ENCODE measurements at places on chromosomes 5 and 9.

GRCh38 chr9:131801810-131802209 lies 61.9 kb upstream of the RAPGEF1 start:
- no peak for DNase-seq

- no peak for DNase-seq
Measured at GRCh38 chr5:125154301-125155110, 408.1 kb upstream of the ZNF608 start.

DNA sequence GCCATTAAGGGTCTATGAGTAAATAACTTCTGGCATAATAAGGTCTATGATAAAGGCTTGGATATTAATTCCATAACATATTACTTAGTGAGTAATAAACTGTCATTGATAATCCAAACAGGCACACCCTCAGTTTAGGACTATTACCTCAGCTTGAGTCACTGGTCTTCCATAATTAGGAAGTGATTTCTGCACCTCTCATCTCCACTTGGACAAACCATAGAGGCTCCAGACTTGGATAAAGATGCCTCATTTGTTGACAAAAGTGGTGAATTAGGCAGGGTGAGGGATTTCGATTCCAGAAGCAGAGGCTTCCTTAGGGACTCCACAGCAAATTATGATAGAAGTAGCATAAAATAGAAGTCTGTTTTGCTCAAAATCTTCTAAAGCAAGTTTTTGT lies 127.5 kb upstream of the MTAP start:
- no peak for DNase-seq

GRCh38 chr9:90642570-90643539 lies at the start of gene DIRAS2:
Gene DIRAS2 (minus strand): TSS chr9:90642824. CDS start chr9:90613827, 28,997 bp downstream.
- no peak for DNase-seq

GRCh38 chr9:9124616-9125015 lies 1325.0 kb upstream of the DMAC1 start:
- DNase-seq = no peak

GRCh38 chr9:114682846-114683245 lies 854 bp upstream of the TEX48 start:
- no peak for DNase-seq

DNA sequence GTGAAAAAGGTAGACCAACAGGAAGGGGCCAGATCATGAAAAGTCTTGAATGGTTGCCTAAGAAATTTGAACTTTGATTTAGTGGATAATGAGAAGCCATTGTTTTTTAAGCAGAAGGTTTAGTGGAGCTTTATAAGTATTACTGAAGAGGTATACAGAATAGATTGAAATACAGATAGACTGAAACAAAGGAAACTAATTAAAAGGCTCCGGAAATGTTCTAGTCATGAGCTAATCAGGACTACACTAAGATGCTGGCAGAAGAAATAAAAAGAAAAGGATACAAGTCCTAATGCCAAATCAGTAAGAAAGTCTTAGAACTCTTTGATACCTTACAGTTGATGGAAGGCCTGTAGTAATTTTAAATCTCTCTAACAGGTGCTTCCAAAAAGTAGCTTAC lies 45.7 kb upstream of the RFX3 start:
- no peak for DNase-seq

- DNase-seq = no peak
Measured at GRCh38 chr9:35681341-35682002, 7.7 kb downstream of the CA9 start.

DNA sequence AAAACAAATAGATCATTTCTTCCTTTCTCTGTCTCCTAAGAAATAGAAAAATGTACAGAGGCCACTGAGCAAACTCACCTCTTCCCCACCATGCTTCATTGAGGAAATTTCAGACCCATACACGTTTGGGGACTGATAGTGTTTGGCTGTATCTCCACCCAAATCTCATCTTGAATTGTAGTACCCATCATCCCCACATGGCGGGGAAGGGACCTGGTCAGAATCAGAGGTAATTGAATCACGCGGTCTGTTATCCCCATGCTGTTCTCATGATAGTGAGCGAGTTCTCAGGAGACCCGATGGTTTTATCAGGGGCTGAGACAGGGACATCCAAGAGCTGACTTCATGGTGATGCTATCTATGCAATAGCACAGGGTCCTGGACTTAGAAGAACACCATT lies 1655.8 kb downstream of the MAT2B start:
- no peak for DNase-seq

- DNase-seq = no peak
Measured at GRCh38 chr9:112063586-112063985, 111.5 kb downstream of the SUSD1 start.

- no peak for DNase-seq
Measured at GRCh38 chr5:158285698-158286097, 426.8 kb upstream of the CLINT1 start.

- DNase-seq = no peak
Measured at GRCh38 chr5:45532826-45533624, 163.2 kb downstream of the HCN1 start.

GRCh38 chr9:128782669-128783068 lies 4.4 kb upstream of the TBC1D13 start:
- DNase-seq = no peak

DNA sequence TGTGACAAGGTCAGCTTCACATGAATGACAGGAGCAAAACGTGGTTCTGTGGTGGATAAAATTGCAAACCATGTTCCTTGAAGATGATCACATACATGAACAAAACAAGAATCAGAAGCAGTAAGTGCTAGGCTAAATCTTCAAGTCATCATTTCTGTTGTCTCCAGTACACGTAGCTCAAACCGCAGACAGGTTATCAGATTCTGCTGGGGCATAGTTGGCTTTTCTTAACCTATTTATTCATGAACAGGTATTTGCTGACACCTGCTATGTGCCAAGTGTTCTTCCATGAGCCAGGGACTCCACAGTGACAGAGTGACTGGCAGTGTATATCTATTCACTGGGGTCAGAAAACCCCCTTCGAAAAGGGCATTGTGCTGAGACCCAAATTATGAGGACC lies 20.8 kb downstream of the MFAP3 start:
- no peak for DNase-seq

GRCh38 chr9:135394131-135394530 lies 85.5 kb upstream of the PPP1R26 start:
- no peak for DNase-seq

Measured in AG09319 (cell line).